ENCODE measurements at places on chromosomes 7 and 10.

DNA sequence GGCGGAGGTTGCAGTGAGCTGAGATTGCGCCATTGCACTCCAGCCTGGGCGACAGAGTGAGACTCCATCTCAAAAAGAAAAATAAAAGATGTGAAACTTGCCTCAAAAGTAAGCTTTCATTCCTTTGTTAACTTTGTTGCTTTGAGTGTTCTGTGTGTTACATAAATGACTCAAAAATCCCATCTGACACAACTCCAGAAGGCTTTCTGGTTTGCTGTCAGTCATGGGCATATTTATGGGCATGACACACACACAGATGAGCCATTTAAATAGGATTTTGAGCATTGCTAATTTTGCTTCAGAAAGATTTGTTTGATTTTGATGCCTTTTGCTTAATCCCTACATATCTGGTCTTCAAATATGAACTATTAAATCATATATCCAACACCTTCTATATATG lies 82.6 kb downstream of the CACNB2 start:
- DNase-seq, result no peak

GRCh38 chr7:117993377-117994003 lies 120.2 kb upstream of the CTTNBP2 start:
- DNase-seq, result no peak

DNA sequence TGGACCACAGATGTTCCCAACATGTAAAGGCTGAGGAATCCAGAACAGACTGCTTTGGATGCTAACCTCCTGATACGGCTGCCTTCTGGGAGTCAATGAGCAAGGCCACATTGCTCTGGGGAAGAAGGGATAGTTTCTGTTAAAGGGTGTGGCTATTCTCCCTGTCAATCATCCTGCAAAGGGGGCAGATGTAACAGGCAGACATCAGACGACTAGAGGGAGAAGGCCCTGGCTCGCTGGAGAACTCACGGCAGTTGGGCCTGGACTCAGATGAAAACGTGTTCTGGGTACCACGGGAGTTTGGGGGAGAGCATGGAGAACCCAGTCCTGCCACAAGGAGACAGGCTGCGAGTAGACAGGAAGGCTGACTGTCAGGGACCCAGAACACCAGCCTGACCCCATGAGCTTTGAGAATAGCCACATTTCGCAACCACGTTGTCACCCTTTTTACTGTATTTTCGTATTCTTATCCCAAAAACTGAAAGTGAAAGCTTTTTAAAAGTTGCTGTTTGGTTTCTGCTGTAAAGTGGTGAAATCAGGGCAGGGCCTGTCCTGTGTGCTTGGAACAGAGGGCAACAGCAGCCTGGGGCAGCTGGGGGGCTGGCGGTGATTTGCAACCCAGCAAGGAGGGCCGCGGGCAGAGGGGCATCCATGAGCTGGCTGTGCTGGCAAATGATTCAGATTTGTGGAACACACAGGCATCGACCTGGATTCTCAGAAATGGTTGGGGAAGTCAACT lies 95.3 kb downstream of the MYOF start:
- no peak for DNase-seq

DNA sequence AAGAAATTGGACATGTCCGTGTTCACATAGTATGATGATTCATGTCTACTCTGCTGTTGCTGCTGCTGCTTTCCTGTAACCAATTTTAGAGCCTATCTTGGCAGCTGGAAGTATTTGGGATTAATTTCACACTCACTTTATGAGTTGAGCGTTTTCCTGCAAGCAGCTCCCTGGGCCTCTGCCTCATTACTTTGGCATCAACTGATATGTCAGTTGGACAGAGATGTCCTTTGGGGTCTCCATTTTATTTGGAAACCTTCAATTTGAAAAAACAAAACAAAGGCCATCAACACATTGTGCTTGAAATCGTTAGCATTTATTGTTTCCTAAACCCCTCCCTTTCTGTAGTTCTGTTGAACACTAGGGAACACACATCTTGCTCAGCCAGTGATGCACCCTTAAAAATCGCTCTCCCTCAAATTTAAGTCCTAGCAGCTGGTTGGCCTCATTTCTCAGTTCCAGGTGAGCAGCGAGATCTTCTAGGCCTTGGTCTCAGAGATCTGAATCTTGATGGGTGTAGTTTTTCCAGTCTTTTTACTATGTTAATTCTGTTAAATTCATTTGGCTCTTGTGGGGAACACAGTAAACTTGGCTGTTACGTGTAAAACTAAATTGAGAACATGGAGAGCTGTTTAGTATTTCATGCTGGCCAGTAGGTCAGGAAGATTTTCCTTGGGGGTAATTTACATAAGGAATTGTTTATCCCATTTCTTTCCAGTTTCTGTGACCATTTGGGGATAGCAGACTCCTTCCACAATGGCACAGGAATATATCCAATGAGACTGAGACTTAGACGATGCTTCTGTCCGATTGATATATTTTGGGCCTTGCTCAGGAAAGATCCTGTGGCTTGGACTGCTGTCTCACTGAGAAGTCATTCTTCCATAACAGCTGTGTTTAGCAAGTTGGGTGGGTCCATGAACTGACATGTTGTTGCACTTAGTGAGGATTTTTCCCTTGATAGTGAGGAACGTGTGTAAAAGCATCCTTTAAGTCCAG lies 371.6 kb downstream of the BBS9 start:
- DNase-seq, result no peak

DNA sequence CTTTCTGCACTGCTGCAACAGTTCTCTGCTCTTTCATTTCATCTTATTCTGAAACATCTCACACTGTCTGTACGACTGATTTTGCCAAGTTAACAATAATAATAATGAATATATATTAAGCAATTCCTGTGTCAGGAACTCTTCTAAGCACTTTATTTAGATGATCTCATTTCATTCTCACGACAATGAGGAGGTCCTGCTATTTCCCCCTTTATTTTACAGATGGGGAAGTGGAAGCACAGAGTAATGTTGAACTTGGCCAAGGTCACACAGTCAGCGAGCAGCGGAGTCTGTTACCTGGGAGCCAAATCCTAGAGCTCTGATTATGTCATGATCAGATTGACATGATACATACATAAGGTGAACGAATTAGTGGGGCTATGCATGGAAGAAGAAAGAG lies 5.8 kb downstream of the MRC1 start:
- no peak for DNase-seq

DNA sequence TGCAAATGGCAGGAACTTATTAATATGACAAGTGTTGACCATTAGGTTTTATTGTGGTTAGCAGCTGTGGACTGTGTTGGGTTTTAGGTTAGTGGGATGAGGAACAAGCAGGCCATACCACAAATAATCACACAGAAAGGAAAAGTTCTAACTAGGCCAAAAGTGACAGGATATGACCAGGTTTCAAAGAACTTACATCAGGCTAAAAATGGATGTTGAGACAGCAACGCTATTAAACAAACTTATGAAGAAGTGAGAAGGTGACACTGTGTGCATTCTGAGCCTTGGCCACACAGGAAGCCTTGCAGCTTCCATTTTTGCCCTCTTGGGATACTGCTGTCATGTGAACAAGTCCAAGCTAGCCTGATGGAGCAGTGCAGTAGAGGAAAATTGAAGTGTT lies 568.8 kb downstream of the HTR7 start:
- no peak for DNase-seq

DNA sequence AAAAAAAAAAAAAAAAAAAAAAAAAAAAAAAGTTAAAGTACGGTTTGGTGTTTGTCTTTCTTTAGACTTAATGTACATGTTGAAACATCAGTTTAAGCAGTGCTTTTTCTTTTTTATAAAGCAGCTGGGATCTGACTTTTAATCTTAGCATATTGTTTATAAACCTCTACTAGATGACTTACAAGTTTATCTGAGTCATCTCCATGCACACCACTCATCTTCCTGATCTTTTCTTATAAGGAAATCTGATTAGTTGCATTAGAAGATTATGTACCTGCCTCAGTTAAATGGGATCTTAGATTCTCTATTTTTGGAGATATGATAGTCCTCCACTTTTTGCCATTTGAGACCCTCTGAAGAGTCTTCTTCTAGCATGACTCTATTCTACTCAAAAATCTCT lies 391.9 kb upstream of the LRGUK start:
- no peak for DNase-seq

DNA sequence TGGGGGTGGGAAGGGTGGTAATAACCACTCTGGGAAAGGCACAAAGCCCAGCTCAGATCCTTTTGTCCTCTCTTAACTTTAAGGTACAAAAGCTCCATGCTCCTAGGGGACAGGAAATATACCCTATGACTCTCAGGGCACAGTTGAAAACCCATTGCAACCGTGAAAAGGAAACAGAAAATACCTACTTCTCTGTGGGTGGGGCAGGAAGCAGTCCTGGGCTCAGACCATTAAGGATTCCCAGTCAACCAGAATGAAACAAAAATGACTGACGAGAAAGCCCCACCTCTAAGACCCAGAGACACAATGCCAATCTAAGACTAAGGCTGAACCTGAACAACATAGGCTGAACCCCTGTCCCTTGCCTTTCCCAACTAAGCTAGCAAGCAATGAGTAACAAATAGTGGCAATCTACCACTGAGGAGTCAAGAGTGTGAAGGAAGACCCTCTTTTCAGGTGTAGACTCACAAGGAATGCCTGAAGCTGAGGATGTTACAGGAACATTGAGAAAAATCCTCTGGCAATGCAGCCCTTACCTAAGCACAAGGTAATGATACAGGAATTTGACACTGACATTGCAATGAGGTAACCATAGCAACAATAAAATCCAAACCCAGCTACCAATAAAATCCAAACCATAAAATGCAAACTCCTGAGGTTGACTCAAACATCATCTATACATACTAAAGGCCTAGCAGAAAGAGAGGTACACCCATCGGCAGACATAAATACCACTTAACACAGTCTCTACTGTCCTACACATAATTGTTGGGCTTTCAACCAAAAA lies 380.1 kb downstream of the HPSE2 start:
- DNase-seq, result no peak

GRCh38 chr10:4865945-4866661 lies 40.1 kb downstream of the AKR1E2 start:
- no peak for DNase-seq

- no peak for DNase-seq
Observed at GRCh38 chr10:53379956-53380355, 607.4 kb upstream of the MBL2 start.

DNA sequence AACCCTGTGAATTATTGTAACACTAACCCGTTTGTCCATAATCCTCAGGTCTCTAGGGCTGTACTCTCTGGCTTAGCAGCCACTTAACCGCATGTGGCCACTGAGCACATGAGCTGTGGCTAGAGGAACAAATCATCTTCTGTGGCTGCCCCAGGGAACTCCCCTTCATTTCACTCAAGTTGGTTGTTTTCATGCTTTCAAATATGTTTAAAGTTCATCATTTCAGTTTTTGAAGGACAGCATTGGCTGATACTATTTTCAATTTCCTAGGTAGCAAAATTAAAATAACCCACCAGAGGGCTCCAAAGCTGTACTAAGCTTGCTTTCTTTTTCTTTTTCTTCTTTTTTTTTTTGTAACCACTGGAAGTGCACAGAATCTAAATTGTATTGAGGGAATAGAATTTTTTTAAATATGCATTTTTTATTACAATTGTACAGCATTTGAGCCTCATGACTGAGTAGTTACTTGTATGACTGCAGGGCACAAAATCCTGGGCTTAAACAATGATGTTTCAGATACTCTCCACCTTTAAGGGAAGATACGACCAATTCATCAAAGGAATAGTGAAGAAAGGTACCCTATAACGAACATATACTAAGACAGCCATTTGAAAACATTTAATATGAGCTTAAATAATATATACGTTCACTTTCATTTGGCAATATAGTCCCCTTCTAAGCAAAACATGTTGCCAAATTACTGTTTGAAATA lies 38.6 kb downstream of the MRC1 start:
- no peak for DNase-seq

DNA sequence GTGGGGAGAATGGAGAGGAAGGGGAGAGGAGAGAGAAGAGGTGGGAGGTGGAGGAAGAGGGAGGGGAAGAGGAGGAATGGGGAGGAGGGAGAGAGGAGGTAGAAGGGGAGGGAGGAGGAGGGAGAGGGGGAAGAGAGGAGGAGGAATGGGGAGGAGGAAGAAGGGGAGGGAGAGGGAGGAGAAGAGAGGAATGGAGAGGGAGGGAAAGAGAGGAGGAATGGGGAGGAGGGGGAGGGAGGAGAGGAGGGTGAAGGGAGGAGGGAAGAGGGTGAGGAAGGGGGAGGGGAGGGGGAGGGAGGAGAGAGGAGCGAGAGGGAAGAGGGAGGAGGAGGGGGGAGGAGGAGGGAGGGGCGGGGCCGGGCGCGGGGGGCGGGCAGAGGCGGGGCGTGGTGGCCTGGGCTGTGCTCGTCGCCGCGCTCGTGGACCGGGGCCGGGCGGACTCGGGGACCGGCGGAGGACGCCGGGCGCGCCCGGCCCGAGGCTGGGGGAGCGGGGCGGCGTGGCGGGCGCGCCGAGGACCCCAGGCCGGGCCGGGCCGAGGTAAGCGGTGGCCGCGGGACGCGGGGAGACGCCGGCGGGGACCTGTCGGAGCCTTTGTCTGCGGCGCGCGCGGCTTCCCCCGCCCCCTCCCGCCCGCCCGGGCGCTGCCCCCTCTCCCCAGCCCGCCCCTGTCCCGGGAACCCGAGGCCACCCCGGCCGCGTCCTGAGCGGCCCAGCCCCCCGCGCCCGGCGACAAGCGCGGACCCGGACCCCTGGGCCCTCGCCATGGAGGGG lies at the start of gene SLC29A4:
Gene SLC29A4, plus strand, starts transcription at position 401 of the 774 bp plus-strand sequence. CDS start 4,874 bp downstream, outside the sequence.
- no peak for DNase-seq

- no peak for DNase-seq
Observed at GRCh38 chr10:93495654-93496321, 624 bp upstream of the CEP55 start.

DNA sequence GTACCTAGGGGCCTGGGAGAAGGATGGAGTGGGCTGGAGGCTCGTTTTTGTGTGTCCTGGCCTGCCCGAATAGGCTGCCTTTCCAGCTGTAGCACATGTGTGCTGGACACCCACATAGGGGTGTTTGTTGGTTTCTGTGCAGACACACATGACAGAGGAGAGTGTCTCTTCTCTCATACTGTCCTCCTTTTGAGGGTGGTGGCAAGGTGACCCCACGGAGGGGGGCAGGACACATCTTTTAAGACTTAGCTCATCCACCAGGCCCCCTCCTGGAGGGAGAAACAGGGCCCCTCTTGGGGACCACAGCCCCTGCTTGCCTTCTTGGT lies 72.2 kb upstream of the PPIF start:
- DNase-seq, result no peak

- DNase-seq, result no peak
Observed at GRCh38 chr10:99537086-99537988, 4.6 kb downstream of the NKX2-3 start.

DNA sequence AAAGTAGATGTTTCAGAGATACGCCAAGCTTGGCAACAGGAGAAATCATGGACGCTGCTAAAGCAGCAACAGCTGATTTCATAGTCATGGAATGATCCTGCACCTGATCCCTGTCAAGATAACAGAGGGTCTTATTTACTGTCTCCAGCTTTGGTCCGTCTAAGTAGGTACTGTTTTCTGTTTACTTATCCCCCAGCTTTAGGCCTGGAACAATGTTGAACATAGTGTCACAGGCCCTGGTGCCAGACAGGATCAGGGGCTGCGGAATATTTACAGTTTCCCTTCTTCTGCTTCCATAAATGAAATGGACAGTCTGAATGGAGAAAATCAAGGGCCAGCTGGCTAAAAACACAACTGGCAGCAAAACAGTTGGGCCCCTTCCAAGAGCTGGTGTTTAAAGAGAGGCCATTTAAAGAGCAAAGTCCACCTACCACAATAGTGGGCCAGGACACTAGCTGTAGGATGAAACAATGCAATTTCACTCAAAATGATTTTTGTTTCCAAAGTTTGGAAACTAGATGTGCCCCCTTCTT lies 2.9 kb downstream of the GPR37 start:
- DNase-seq, result no peak

Data from cortex of kidney (tissue), 1 donor.